A172 (cell line): ENCODE measurements at places on chromosomes 4 and X. TPM values are rescaled to one million over a fixed set of nuclear protein-coding genes. Genes with fewer than 3 reads are reported as not detected.

GRCh38 chrX:44828008-44828605 lies 15.7 kb upstream of the DUSP21 start:
- peak; percentile 67 for DNase-seq

- no peak for DNase-seq
Observed at GRCh38 chr4:177123811-177124210, 185.9 kb upstream of the NEIL3 start.

The CXorf66 gene
- not detected in 2 replicates for total RNA-seq

The F8A2 gene
- total RNA-seq: not detected in 2 replicates

DNA sequence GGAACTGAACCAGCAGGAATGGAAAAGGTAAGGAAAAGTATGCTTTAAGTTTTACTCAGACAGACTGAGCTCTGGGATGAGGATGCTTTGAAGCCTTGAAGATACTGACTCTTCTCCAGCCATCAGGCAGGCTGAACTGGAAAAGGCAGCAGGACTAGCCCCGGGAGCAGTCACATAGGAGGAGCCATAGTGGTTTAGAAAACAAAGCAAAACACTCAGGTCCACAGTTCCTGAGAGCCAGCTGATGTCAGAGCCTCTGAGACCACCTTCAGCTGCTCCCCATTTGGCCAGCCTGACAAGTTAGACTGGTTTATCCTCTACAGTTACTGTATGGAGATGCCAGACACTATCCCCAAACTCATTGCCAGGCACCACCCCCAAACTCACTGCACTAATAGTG lies 167.9 kb upstream of the CPEB2 start:
- no peak for DNase-seq

- no peak for DNase-seq
Observed at GRCh38 chrX:3379111-3379510, 32.7 kb upstream of the MXRA5 start.

DNA sequence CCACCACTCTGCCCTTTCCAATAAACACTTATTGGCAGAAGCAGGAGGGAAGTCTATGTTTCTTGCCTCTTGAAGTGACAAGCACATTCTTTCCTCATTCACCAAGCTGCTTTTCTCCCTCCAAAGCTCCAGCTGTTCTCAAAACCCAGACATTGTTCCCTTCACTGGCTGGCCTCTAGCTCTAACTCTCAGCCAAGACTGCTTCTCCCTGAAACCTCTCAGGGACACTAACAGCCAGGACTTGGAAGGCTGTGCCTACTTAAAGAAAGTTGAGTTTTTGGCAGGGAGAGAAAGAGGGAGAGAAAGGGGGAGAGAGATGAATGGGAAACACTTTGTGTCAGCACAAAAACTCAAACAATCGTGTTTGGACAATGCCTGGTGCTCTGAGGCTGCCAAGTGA lies 99.5 kb downstream of the COX18 start:
- DNase-seq: no peak

DNA sequence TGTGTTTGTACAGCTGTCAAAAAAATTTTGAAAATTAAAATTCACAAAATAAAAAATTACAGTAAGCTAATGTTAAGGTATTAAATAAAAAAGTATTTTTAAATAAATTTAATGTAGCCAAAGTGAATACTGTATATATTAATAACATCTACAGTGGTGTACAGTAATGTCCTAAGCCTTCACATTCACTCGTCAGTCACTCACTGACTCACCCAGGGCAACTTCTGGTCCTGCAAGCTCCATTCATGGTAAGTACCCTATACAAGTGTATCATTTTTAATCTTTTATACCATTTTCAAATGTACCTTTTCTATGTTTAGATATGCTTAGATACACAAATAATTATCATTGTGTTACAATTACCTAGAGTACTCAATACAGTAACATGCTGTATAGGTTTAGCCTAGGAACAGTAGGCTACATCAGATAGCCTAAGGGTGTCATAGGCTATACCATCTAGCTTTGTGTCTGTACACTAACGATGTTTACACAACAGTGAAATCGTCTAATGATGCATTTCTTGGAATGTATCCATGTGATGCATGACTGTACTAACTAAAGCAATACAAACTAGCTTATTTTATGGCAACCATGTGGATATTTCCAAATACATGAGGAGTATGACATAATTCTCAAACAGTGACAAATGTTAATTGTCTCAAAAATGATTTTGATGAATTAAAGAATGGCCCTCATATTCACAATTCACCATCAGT lies 13.7 kb downstream of the DDX60 start:
- peak; percentile 35 for DNase-seq

DNA sequence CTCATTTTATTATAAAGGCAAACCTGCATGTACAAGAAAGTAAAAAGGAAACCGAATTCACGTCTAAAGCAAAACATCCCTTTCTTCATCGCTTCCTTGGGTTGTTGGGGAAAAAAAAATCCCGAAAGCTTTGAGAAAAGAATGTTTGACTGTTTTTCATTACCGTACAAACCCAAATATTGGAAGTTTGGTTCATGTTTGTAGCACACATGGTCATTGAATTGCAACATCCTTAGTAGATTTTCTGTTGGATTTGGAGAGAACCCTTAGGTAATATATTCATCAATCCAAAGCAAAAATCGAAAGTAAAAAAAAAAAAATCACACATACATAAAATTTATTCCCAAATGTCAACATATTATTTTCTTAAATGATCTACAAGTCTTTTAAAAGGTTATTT lies 420.3 kb downstream of the MAPK10 start:
- no peak for DNase-seq

The TBC1D8B gene
- not detected in 2 replicates for total RNA-seq

The COL25A1 gene
- total RNA-seq: 0.12 TPM in 1 of 2 replicates, not detected in the other

The IRS4 gene
- not detected in 2 replicates for total RNA-seq

DNA sequence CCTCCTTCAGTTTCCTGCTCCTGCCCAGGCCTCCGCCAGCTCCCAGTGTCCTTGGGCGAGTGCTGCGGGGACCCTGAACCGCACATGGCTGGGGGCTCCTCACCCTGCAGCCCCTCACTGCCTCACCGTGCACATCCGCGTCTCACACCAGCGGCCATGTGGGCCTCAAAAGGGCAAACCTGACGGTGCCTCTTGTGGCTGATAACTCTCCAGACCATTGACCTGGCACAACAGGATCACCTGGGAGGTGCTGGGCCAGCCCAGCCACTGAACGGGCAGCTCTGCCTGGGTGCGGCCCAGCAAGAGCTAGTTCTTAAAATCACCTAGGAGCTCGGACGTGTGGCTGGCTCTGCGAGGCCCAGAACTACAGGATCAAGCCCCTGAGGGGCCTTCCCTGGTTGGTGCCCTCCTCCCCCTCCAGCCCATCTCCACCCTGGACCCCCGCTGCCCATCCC lies 4.1 kb upstream of the S100P start:
- no peak for DNase-seq

- DNase-seq: no peak
Observed at GRCh38 chrX:43003939-43004338, 226.0 kb upstream of the PPP1R2C start.

DNA sequence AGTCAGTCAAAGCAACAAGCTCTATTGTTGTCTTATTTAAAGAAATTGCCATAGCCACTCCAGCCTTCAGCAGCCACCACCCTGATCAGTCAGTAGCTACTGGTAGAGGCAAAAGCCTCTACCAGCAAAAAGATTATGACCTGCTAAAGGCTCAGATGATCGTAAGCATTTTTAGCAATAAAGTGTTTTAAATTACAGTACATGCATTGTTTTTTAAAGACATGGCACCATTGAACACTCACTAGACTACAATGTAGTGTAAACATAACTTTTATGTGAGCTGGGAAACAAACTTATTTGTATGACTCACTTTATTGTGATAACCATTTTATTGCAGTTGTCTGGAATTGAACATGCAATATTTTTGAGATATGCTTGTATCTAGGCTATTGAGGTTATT lies 32.3 kb upstream of the DYNLT3 start:
- DNase-seq: no peak

The MAGEE2 gene
- total RNA-seq: not detected in 2 replicates

The IDS gene
- 97.0 and 106 TPM in 2 replicates for total RNA-seq

DNA sequence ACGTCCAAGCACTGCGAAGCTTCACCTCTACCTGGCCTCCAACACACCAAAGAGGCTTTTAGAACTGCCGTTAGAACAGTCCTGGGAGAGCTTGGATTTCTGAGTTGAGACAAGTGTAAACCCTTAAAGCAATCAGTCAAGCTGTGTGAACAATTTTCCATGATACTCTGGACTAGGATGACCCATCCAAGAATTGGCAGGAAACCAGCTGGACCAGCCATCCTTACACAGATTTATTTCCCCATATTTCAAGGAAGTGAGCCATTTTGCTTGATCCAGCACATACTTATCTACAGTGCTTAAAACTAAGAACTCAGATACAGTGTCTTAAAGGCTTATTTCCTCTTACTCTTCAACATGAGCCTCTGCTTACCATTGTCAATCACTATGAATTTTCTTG lies 340.7 kb upstream of the HS3ST1 start:
- DNase-seq: no peak

The DCAF8L2 gene
- not detected in 2 replicates for total RNA-seq

The PYURF gene
- total RNA-seq: 177 and 233 TPM in 2 replicates

The SLC6A14 gene
- not detected in 2 replicates for total RNA-seq

DNA sequence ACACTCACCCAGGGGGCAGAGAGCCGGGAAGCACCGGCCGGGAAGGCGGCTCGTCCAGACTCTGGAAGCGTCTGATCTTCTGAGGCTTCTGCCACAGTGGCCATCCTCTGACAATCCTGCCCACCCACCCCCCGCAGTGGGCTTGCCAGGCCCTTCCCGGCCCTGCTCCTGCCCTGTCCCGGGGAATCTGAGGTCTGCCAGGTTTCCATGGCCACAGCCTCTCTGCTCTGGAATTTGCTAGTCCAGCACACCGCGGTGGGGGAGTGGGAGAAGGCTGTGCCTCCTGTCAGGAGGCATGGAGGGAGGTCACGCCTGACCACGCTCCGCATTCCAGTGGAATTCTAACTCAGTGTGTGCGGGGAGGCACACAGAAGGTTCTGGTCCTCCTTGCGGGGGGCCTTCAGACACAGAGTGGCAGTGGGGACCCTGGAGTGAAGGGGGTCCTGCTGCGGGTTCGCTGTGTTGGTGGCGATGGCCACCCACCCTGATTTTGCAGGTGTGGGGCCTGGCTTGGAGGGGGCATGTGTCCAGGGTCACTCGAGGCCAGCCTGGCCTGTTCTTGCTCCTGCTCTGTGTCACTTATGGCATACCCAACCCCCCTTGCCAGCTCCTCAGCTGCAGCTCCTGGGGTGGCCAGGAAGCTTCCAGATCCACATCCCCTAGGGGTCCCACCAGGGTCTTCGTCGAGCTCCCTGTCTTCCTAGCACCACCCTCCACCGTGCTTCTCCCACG lies 55.6 kb upstream of the ADRA2C start:
- peak; percentile 34 for DNase-seq

The DAPP1 gene
- total RNA-seq: not detected in 2 replicates

- DNase-seq: peak; percentile 80
Observed at GRCh38 chr4:140300271-140300970, 73.0 kb upstream of the SCOC start.

DNA sequence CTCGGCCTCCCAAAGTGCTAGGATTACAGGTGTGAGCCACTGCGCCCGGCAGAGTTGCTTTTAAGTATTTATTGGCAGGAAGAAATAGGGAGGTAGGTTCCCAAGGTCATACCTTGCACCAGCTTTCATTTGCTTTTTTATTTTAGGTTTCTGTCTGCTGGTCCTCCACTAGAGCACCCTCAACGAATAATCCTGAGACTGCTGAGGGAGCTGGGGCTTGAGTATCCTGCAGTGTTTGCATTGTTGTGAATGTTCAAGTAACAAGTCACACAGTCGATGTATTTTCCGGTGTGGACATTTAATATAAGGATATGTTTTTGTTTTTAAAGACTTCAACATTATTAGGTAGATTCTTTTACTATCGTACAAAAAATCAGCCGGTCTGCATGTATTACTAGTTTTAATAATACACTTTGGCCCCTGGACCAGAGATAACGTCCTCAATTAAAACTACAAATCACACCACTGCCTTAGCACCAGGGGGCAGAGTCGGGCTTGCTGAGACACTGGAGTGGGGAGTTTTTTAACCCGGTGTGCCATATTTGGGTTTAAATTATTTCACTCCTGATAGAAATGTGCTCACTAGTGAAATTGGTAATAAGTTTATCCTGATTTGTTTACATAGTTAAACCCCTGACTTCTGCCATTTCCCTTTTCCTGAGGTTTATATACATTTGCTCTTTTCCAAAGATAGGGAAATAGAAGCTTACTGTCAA lies 11.6 kb downstream of the SMIM20 start:
- DNase-seq: no peak

- DNase-seq: no peak
Observed at GRCh38 chr4:35883108-35883507, 361.2 kb downstream of the ARAP2 start.

DNA sequence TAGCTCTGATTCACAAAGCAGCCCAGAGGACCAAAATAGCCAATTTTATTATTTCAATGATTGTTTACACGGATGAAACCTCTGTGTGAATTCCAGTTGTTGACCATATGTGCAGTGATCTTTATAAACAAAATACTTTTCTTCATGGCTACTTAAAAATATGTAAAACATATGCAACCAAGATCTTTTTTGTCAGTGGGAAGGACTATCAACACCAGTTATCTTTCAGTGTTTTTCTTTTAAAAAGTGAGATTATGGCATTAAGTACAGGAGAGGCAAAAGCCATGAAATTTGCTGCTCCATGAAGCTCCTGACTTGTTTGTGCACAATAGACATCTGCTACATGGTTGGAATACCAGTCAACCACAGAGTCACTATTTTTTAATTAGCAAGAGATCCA lies 184.4 kb downstream of the DKK2 start:
- DNase-seq: no peak

GRCh38 chr4:48162162-48162561 lies 28.1 kb upstream of the TXK start:
- peak; percentile 20 for DNase-seq

GRCh38 chr4:51960486-51960885 lies 59.7 kb downstream of the LRRC66 start:
- DNase-seq: no peak

The DDIT4L gene
- total RNA-seq: 2.1 and 2.2 TPM in 2 replicates

- peak; percentile 22 for DNase-seq
Observed at GRCh38 chrX:28910487-28910886, 323.2 kb downstream of the IL1RAPL1 start.

The SSX4B gene
- total RNA-seq: not detected in 2 replicates

DNA sequence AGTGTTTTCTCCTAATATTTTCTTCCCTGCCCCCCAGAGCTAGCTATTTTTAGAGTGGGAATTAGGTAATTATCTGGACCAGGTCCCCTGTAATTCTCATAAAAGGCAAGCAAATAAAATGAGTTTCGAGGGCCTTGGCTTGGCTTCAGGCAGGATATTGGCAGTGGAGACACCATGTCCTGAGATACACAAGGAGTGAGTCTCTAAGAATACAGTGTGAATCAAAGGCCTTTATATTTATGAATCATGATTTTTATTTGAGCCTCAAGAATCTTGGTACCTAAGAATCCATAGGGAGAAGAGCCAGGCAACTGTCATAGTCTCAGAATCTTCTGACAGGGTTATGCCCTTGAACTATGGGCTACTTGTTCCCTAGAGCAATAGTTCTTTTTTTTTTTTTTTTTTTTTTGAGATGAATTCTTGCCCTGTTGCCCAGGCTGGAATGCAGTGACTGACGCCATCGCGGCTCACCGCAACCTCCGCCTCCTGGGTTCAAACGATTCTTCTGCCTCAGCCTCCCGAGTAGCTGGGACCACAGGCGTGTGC lies 205.4 kb downstream of the LDB2 start:
- DNase-seq: no peak
